ENCODE measurements at places on chromosomes 1 and 21.

DNA sequence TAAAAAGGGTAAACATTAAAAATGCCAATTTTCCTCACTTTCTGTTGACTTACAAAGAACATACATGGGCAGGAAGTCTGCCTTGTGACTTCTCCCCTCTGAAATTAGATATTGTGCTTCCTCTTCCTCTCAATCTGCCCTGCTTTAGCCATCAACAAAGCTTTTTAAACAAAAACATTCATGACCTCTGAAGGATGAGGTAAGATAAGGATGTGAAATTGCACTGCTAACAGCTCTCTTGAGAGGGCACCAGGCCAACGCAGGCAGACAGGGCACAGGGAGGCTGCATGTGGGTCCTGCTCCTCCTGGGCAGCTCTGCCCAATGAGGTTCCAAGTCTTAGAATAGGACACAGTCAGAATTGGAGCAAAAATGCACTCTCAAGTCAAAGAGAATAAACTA is 62.1 kb downstream of the DEGS1 start:
- DNase-seq = no peak

- DNase-seq = peak; percentile 75
Measured at GRCh38 chr1:235417086-235417697, 50.0 kb downstream of the TBCE start.

DNA sequence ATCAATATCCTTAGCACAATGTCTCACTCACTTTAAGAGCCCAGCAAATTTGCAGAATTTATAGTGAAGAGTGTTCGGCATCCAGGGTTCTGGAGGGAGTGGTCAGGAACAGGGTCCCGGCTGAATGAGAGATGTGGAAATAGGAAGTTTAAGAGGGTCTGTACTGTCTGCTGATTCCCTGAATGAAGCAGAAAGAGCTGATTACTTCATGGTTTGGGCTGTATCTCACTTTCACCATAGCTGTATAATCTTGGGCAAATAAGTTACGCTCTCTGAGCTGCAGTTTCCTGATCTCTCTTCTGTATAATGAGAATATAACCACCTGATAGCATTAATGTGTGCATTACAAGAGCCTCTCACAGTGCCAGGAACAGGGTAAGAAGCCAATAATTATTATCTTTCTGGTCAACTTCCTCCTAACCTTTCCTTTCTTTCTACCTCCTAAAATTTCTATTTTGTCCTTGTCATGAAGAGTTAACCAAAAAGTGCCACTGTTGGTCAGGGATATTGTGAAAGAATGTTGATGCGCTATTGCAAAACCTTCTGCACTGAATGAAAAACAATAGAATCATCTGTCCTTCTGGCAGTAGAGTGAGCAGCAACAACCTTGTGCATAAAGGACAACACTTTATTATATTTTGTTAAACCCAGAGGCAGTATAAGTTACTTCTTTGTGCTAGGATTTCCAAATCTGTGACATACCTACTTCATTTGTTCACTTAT is 14.7 kb upstream of the PTGFR start:
- DNase-seq = no peak

DNA sequence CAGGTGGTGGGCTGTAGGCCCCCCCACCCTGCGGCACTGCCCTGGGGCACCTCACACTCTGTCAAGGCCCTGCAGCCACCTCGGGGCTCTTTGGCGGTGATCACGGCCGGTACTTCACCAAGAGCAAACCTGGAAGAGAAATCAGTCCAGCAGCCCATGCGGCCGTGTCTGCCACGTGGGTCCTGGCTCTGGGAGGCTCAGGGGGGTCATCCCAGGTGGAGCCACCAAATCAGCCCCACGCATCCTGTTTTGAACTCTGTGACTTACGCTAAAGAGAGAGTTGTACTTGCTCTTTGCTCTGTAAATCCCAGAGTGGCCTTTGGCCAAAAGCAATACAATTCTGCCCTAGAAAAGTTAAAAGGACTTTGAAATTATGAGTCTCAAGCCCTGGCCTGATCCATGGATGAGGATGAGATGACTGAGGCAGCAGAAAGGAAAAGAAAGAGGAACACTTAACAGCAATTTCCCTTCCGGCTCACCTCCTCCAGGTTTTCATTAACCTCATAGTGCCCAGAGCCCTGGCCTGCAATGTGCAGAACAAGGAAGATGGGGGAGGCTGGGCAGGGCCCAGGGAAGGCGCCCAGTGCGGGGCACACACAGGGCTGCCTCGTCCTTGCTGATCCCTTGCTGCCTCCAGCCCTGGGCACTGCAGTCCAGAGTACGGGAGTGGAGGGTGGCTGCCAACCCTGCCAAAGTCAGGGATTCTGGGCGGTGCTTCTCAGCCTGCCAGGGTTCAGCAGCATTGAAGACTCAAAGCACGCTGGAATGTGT is 337.0 kb downstream of the MATN1 start:
- no peak for DNase-seq

- peak; percentile 15 for DNase-seq
Measured at GRCh38 chr1:11384170-11384554, 94.8 kb upstream of the DISP3 start.

DNA sequence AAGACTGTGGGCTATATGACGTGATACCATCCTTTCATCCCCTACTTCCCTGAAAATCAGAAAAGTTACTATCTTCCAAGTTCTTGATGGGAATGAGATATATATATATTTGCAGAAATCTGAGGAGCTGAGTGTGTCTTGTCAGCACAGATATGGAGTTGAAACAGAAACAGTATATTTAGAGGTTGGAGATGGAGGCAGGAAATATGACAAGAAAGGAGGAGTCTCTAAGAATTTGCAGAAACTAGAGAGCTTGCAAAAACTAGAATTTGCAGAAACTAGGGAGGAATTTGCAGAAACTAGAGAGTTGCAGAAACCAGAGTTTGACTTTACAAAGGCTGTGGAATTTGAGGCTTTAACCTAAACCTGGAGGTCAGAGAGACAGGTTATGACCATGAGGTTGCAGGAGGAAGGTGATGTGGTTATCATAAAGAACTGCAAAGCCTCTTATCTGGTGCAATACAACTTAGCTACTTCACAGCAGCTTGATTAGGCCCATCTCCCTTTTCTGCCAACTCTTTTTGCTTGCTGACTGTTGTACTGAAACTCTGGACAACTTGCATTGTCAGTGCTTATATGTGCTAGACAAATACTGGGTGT is 22.3 kb downstream of the XCL2 start:
- DNase-seq = no peak

DNA sequence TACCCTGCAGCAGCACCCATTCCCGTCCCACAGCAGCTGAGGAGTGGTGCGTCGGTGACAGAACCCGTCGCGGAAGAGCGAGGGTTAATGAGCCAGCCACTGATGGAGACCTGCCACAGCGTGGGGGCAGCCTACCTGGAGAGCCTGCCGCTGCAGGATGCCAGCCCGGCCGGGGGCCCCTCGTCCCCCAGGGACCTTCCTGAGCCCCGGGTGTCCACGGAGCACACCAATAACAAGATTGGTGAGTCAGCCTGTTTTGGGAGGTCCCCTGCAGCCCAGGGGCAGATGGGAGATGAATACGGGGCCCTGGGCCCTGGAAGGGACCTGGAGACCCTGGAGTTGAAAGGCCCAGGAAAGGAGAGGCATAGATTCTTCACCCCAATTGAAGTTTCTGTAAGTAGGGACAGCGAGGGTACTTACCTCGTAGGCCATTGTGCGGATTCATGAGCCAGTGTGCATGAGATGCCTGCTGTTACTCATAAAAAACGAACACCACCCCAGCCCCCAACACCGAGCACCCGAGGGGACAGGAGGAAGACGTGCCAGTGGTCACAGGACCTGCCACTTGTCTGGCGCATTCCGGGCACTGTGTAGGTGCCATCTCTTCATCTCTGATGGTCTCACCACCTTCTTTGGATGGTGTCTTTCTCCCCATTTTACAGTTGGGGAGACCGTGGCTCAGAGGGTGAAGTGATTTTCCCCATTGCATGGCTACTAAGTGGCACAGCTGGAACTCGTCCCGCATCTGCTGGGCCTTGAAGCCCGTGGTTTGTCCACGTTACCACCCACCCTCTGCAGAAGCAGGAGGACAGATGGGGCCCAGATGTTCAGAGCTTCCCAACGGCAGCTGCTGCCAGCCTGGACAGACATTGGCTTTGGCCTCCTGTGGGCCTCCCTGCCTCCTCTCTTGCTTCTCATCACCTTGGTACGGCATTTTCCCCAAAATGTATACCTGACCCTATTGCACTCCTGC is 28.3 kb upstream of the TNFRSF1B start:
- DNase-seq = no peak

GRCh38 chr21:24225431-24225830 is 1381.8 kb downstream of the MRPL39 start:
- DNase-seq = peak; percentile 71

- DNase-seq = peak; percentile 7
Measured at GRCh38 chr1:89465201-89465600, 59.4 kb upstream of the LRRC8B start.
